ENCODE measurements at places on chromosomes 6 and 20. TPM values are rescaled to one million over a fixed set of nuclear protein-coding genes. Genes with fewer than 3 reads are reported as not detected.
A peak's percentile ranks its signal among the peaks of the same experiment; 100 is the strongest.

Gene PXDC1
- total RNA-seq = 43.1 TPM

Gene POM121L2
- not detected for total RNA-seq

DNA sequence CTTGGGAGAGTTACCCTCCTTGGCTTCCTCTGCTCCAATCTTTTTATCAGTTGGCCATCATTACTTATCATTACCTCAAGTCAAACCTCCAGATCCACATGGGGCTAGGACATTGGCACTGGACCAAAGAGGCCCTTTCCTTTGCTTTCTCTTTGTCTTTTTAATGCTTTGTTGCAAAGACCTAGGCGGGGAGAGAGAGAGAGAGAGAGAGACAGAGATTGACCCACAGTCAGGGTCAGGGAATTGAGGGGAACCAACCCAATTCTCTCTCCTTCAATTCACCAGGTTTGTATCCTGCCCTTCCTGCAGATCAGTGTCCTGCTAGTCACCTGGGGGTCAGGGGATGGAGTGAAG is 3.5 kb upstream of the VEGFA start:
- DNase-seq = no peak

Gene RSPO3
- total RNA-seq = not detected

GRCh38 chr20:36830791-36831691 is 44.9 kb upstream of the TLDC2 start:
- peak; percentile 60 for DNase-seq

- no peak for DNase-seq
Measured at GRCh38 chr20:2794202-2794748, 6.2 kb downstream of the CPXM1 start.

GRCh38 chr6:134870677-134871498 is 79.0 kb downstream of the ALDH8A1 start:
- DNase-seq = no peak
